Stimulated activated CD4-positive, alpha-beta T cell treated with anti-CD3 and anti-CD28 coated beads, Interleukin-4, amount 100 ng/mL, for 1 hour (primary cell): ENCODE measurements at places on chromosomes 12 and 14.

GRCh38 chr14:104598910-104599273 lies 5.7 kb downstream of the TMEM179 start:
- DNase-seq = no peak

GRCh38 chr14:69481815-69482568 lies 2.5 kb upstream of the PLEKHD1 start:
- DNase-seq = no peak

DNA sequence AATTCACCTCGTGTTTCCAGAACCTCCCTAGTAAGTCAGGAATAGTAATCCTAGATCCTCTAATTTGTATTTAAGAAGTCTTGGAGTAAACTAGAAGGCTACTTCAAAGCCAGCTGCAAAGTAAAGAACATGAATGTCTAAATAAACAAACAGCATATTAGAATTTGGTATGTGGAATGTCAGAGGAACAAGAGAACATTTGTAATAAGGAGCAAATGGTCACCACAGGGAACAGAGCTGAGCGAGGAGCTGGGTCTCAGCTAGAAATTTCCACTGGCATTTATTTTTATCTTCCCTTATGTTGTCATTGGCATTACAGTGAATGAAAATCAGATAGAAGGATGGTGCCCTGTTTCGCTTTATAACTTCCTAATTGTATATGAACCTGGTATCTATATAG lies 50.2 kb downstream of the FRMD6 start:
- DNase-seq = no peak

- no peak for DNase-seq
These were observed 168.1 kb downstream of the BCAT1 start for GRCh38 chr12:24780697-24781368.

- no peak for DNase-seq
These were observed 7.6 kb downstream of the EGLN3 start for GRCh38 chr14:33943096-33943883.

DNA sequence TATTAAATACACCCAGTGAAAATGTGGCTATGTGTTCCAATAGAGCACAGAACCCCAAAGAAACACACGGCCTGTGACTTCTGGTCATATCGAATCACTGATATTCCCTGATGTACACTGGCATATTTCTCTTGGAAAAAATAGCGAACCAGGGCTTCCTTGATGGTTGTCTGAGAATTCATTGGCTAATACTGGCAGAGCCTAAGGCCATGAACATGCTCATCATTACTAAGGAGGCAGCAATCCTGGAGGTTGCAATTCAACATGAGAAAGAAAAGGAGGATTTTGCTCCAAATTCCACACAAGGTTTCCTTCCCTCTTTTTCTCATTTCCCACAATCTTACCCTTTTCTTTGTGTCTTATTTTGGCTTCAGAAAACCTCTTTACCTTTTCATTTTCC lies 212.9 kb upstream of the HMGA2 start:
- no peak for DNase-seq

DNA sequence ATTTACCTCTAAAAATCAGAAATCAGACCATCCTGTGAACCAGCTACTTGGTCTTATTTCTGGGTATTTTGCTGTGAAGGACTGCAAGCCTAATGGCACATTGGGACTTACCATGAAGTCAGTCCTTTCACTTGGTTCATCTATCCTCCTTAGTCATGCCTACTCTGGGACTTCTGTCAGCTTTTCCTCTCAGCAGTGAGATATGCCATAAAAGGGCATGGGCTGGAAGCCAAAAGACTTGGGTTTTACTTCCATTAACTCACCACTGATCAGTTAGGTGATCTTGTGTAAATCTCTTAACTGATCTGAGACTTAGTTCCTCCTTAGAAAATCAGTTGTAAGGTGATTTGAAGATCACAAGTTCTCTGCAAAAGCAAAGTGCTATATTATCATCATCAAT lies 116.5 kb downstream of the PAH start:
- no peak for DNase-seq

DNA sequence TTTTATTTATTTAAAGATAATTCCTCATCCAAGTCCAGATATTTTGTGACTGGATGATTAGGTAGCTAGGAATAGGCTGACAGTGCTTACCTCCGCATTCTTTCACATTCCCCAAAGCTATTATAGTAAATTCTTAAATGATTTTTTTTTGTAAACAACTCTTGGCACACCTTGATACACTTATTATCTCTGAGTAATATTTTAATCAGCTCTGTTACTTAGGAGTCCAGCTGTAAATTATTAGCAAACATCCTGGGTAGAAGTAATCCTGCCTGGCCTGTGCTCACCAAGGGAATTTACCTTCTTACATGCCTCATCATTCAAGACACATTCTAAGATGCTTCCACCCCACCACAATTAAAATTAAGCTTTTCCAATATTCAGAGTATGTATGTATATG lies 186.1 kb downstream of the SLC2A13 start:
- DNase-seq = no peak
